Natural killer cell (primary cell): ENCODE measurements at places on chromosomes 13 and 19.

- DNase-seq = no peak
- H3K36me3 ChIP-seq = no peaks in the 10 kb centered on the region
Measured at GRCh38 chr13:21219036-21219381, 42.6 kb downstream of the MRPL57 start.

- H3K27me3 ChIP-seq = no peaks in the 10 kb centered on the region
- H3K27ac ChIP-seq = no peak overlapping the region
- no peaks in the 10 kb centered on the region for H3K36me3 ChIP-seq
- H3K4me3 ChIP-seq = no peak overlapping the region
Measured at GRCh38 chr13:95679722-95680121, 2.8 kb downstream of the DNAJC3 start.

- H3K27me3 ChIP-seq = no peaks in the 10 kb centered on the region
- H3K36me3 ChIP-seq = no peaks in the 10 kb centered on the region
- DNase-seq = no peak
- H3K4me3 ChIP-seq = no peak overlapping the region
Measured at GRCh38 chr13:91809161-91809560, 410.7 kb downstream of the GPC5 start.

- DNase-seq = no peak
- no peak overlapping the region for H3K4me3 ChIP-seq
- no peak overlapping the region for H3K27ac ChIP-seq
- peaks cover 87% of the 10 kb centered on the region for H3K36me3 ChIP-seq
- H3K4me1 ChIP-seq = no peaks in the 10 kb centered on the region
Measured at GRCh38 chr19:11020982-11021759, 60.3 kb downstream of the SMARCA4 start.

GRCh38 chr19:15161028-15161984 is 39.5 kb downstream of the NOTCH3 start:
- no peak overlapping the region for H3K27ac ChIP-seq
- H3K4me3 ChIP-seq = no peak overlapping the region
- H3K36me3 ChIP-seq = no peaks in the 10 kb centered on the region
- no peak for DNase-seq
- no peaks in the 10 kb centered on the region for H3K4me1 ChIP-seq
- no peaks in the 10 kb centered on the region for H3K27me3 ChIP-seq

DNA sequence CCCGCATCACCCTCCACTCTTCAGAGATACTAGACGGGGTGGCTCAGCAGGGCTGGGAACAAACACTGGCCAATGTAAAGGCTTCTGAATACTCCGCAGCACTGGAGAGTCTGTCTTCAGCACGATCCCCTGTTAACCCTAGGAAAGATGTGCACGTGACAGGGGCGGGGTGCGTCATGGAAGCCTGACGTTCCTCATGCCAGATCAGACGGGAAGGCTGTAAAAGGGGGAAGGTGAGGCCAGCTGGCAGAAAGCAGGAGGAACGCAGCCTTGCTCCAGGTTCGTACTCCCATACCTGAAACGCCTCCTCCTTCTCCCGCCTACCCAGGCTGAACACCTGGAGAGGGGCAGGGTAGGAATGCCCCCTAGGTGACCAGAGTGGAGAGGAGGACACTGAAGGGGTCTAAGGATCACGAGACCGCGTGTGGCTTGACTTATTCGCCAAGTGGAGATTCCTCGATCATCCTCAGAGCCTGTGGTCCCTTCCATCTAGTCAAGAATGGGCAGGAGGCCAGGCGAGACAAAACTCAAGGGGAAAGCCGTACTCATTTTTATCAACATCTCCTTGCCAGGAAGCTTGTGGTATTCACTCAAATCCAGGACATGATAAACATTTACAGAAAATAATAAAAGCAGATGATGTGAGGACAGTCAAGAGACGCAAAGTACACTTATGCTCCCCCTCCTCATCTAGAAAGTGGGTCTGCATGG is 18.2 kb upstream of the FFAR2 start:
- H3K27ac ChIP-seq = no peak overlapping the region
- peaks cover 9% of the 10 kb centered on the region for H3K4me1 ChIP-seq
- H3K4me3 ChIP-seq = no peak overlapping the region
- H3K27me3 ChIP-seq = no peaks in the 10 kb centered on the region
- H3K36me3 ChIP-seq = no peaks in the 10 kb centered on the region

- peak overlapping the region; percentile 62 for H3K27ac ChIP-seq
- H3K4me1 ChIP-seq = peaks cover 48% of the 10 kb centered on the region
- no peaks in the 10 kb centered on the region for H3K27me3 ChIP-seq
- H3K4me3 ChIP-seq = peak overlapping the region; percentile 93
Measured at GRCh38 chr19:2476451-2477140, 669 bp downstream of the GADD45B start.

DNA sequence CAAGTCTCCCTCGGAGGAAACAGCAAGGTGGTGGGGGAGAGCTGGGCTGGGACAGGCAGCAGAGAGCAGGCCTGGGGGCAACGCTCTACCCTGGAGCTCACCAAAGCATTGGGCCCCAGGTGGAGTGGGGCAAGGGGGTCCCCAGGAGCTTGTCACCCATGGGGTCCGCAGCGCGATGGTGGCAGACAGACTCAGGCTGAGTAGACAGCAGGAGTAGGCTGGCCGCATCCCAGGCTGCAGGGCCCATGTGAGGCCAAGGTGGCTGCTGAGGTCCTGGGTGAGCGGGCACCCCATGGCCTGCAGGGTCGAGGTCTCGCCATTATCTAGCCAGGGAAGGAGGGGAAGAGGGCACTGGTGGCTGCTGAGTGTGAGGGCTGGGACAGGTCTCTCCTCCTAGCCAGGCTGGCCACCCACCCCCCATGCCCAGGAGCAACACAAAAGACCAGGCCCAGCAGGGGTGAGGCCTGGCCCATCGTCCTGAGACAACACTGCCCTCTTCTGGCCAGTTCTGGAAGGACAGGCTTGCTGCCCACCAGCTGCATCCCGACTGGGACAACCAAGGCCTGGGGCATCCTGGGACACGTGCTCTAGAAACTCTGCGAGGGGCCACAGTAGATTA is 33.1 kb downstream of the CEBPG start:
- H3K27me3 ChIP-seq = no peaks in the 10 kb centered on the region
- DNase-seq = peak; percentile 85
- H3K4me1 ChIP-seq = peaks cover 7% of the 10 kb centered on the region
- no peaks in the 10 kb centered on the region for H3K36me3 ChIP-seq
- H3K27ac ChIP-seq = no peak overlapping the region

GRCh38 chr13:82220641-82221040 is 1661.6 kb downstream of the SLITRK1 start:
- H3K36me3 ChIP-seq = no peaks in the 10 kb centered on the region
- no peaks in the 10 kb centered on the region for H3K4me1 ChIP-seq
- DNase-seq = no peak
- H3K27ac ChIP-seq = no peak overlapping the region
- H3K4me3 ChIP-seq = no peak overlapping the region

- DNase-seq = no peak
- no peaks in the 10 kb centered on the region for H3K27me3 ChIP-seq
- no peaks in the 10 kb centered on the region for H3K36me3 ChIP-seq
- no peak overlapping the region for H3K27ac ChIP-seq
Measured at GRCh38 chr19:42443944-42444398, 1.2 kb upstream of the CXCL17 start.

DNA sequence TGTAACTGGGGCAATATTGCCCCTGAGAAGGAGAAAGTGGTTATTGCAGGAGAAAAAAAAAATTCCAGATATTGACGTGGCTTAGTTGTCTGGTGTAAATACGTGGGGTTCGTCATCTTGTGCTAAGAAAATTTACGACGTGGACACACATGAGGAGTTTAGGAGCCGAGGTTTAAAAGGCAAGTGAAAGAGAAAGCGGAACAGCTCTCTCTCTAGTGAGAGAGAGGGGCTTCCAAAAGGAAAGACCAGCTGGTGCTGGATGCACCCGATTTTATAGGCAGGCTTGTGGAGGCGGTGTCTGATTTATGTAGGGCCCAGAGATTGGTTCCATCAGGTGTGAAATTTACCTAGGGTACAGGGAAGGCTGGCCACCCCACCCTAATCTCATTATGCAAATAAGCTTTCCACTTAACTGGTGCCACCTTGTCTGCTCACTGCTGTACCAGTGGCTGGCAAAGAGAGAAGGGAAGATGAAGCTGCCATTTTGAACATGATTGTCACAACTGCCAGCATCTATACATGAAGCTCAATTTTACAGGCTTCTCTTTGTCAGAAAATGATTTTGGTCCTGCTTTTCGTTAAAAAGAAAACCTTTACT is 845.1 kb downstream of the DACH1 start:
- H3K4me1 ChIP-seq = no peaks in the 10 kb centered on the region
- H3K27me3 ChIP-seq = no peaks in the 10 kb centered on the region
- DNase-seq = no peak
- H3K4me3 ChIP-seq = no peak overlapping the region
- H3K27ac ChIP-seq = no peak overlapping the region

- no peak for DNase-seq
- H3K4me1 ChIP-seq = no peaks in the 10 kb centered on the region
- H3K4me3 ChIP-seq = no peak overlapping the region
Measured at GRCh38 chr19:13269348-13269747, 119.1 kb downstream of the IER2 start.

GRCh38 chr19:6048793-6049405 is 61.4 kb downstream of the RFX2 start:
- H3K4me1 ChIP-seq = no peaks in the 10 kb centered on the region
- H3K4me3 ChIP-seq = no peak overlapping the region
- no peaks in the 10 kb centered on the region for H3K27me3 ChIP-seq
- H3K36me3 ChIP-seq = no peaks in the 10 kb centered on the region
- H3K27ac ChIP-seq = no peak overlapping the region

DNA sequence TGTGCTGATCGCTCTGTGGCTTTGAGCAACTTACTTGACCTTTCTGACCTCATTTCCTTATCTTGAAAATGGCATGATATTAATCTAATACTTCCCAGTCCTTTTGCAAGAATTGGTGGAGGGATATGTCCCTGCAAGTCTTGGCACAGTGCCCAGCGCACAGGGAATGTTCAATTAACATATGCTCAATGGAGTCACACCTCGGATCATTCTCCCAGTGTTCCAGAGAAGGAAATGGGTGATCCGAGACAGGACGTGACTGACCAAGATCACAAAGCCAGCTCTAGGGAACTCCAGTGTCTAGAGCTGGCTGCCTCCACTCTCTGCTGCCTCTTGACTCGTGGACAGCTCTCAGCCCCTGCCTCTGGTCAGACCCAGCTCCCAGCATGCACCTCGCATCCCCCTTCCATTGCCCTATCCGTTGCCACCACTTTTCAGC is 3.6 kb downstream of the CDC42EP5 start:
- H3K4me3 ChIP-seq = no peak overlapping the region
- no peak for DNase-seq
- peaks cover 22% of the 10 kb centered on the region for H3K4me1 ChIP-seq
- H3K36me3 ChIP-seq = no peaks in the 10 kb centered on the region
- H3K27me3 ChIP-seq = peaks cover 28% of the 10 kb centered on the region

DNA sequence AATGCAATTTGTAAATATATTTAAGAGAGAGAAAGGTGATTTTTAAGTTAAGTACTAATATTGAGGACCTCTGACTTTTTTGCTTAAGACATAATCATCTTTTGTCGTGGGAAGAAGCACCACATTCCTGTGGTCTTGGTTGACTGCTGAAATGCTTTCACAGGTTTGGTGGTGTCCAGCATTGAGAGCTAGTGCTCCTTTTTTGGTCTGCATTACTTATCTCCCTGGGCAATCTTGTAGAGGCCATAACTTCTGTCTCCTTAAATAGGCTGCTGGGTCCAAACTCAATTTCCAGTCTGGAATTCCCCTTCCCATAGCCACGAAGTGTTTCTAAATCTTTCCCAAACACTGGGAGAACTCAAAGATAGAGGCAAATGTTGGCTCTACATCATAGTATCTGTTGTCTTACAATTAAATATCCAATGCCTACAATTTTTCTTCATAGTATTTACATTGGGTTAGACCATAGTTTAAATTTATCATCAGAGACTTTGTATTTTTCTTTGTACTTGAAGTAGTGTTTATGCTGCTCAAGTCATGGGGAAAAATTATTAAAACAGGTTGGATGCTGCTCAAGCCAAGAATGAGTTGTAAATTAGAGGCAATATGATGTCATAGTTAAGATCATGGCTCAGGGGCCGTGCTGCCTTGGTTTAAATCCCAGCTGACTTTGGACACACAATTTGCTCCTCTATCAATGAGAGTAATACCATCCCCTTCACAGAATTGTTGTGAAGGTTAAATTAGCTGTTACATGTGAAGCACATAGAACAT is 105.6 kb downstream of the POSTN start:
- H3K4me3 ChIP-seq = no peak overlapping the region
- H3K27ac ChIP-seq = no peak overlapping the region
- no peaks in the 10 kb centered on the region for H3K4me1 ChIP-seq
- no peak for DNase-seq
- H3K36me3 ChIP-seq = no peaks in the 10 kb centered on the region

GRCh38 chr19:37695144-37695899 is 24.2 kb downstream of the ZNF607 start:
- DNase-seq = no peak
- H3K4me1 ChIP-seq = peaks cover 3% of the 10 kb centered on the region
- peaks cover 9% of the 10 kb centered on the region for H3K36me3 ChIP-seq
- H3K27ac ChIP-seq = no peak overlapping the region

DNA sequence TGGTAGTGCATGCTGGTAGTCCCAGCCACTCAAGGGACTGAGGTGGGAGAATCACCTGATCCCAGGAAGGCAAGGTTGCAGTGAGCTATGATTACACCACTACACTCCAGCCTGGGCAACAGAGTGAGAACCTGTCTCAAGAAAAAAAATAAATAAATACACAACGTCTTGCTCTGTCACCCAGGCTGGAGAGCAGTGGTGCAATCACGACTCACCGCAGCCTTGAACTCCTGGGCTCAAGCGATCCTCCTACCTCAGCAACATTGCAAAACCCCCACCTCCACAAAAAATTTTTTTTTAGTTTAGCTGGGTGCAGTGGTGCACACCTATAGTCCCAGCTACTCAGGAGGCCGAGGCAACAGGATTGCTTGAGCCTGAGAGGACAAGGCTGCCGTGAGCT is 8.8 kb downstream of the TPM4 start:
- no peak overlapping the region for H3K27ac ChIP-seq
- H3K27me3 ChIP-seq = no peaks in the 10 kb centered on the region
- peaks cover 73% of the 10 kb centered on the region for H3K4me1 ChIP-seq

GRCh38 chr13:44969551-44970484 is 19.5 kb downstream of the NUFIP1 start:
- no peaks in the 10 kb centered on the region for H3K27me3 ChIP-seq
- no peaks in the 10 kb centered on the region for H3K4me1 ChIP-seq
- no peak overlapping the region for H3K4me3 ChIP-seq
- DNase-seq = no peak
- H3K27ac ChIP-seq = no peak overlapping the region

DNA sequence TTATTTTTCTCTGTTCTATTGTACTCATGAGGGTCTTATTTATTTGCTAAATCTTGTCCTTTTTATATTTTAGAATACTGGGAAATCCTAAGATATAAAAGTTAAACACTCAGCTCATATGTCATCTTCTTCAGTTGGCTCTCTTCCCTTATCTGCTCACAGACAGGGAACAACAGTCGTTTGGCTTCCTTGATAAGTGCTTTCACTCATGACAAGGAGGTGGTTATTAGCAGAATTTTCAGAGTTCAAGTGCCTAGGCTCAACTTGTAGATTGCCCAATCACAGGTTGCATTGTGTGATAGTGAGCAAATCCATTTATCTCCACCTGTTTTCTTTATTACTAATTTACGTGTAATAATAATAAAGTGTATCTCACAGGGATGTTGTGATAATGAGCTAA is 620.3 kb upstream of the PCDH20 start:
- no peak overlapping the region for H3K4me3 ChIP-seq
- no peaks in the 10 kb centered on the region for H3K36me3 ChIP-seq
- H3K4me1 ChIP-seq = no peaks in the 10 kb centered on the region
- no peaks in the 10 kb centered on the region for H3K27me3 ChIP-seq

GRCh38 chr13:94988654-94989053 is 276.3 kb upstream of the SOX21 start:
- H3K36me3 ChIP-seq = no peaks in the 10 kb centered on the region
- no peak for DNase-seq
- H3K27ac ChIP-seq = no peak overlapping the region
- no peak overlapping the region for H3K4me3 ChIP-seq
- no peaks in the 10 kb centered on the region for H3K27me3 ChIP-seq

GRCh38 chr13:69970520-69970919 is 137.1 kb upstream of the ATXN8OS start:
- no peak overlapping the region for H3K4me3 ChIP-seq
- H3K27ac ChIP-seq = no peak overlapping the region
- no peaks in the 10 kb centered on the region for H3K4me1 ChIP-seq
